ENCODE measurements at places on chromosomes 16 and 17.

DNA sequence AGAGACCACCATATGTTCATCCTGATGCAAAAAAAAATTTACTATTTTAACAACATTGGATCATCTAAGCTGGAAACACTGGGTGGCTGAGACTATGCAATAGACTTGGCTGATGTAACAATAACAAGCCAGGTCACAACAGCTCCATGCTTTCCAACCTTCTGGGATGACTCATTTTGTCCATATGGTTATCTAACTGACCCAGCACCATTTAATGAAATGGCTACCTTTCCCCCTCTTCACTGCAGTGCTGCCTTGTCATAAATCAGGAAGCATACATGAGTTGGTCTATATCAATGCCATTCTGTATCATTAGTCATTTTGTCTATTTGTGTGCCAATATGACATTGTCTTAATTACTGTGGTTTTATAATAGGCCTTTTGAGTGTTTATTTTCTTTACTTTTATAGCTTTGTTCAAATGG, 217.6 kb upstream of the KCNJ16 start:
- DNase-seq, result no peak

DNA sequence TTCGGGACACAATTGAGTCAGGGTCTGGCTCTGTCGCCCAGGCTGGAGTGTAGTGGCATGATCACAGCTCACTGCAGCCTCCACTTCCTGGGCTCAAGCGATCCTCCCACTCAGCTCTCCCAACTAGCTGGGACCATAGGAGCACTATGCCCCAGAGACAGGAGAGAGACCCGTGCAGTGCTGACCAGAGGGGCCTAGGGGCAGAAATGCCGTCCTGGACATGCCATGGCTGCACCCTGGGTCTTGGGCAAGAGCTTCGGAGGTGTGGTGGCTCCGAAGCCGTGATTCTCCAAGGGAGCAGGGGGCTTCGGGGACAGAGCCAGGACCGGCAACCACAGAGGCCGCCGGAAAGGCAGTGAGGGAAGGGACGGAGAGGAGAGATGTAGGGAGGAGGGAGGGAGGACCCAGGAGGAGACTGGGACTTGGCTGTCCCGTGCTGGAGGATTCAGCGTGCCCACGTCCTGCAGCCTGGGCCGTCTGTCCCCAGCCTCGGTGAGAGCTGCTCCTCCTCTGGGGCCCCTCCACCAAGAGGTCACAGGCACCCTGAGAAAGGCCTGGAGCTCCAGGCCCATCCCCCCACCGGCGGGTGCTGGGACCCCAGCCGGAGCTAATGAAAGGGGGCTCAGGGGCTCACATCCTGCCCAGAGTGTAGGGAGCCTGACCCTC, 21.9 kb downstream of the TPSD1 start:
- DNase-seq, result no peak

- DNase-seq, result no peak
Observed at GRCh38 chr16:86806838-86807351, 228.5 kb downstream of the FOXL1 start.

DNA sequence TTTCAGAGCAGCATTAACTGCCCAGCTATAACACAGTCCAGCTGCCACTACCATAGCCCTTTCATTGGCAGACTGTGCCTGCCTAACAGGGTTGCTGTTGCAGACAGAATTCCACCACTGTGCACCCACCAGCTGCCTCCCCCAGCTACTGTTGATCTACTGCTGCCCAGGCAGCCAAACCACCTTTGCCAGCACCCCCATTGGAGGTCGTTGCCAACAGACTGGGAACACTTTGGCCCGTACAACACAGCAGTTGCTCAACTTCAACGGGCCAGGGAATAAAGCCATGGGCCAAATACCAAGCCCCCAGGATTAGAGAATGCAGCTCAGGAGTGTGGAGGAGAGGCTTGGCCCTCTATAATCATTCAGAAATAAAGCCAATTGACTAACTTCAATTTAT, 473.6 kb downstream of the CDH11 start:
- DNase-seq, result no peak

GRCh38 chr16:83004868-83005652, 378.3 kb downstream of the CDH13 start:
- no peak for DNase-seq

- DNase-seq, result no peak
Observed at GRCh38 chr16:77457046-77457445, 22.2 kb upstream of the ADAMTS18 start.

GRCh38 chr17:75876938-75877751, 1.2 kb downstream of the TRIM47 start:
- no peak for DNase-seq

DNA sequence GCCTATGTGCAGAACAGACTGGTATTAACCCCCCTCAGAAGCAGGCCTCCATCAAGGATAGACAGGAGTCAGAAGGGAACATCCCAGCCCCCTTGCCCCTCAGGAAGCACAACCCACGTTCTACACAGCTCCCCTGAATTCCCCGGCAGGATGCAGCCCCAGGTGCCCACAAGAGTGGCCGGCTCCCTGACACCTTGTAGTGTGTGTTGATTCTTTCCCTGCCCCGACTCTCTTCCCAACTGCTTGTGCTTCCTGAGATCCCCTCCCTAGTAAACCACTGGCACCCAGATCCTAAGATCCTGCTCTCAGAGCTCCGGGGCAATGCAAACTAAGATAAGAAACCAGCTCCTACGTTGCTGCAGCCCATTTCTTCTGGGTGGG, 34.8 kb upstream of the LITAF start:
- no peak for DNase-seq

DNA sequence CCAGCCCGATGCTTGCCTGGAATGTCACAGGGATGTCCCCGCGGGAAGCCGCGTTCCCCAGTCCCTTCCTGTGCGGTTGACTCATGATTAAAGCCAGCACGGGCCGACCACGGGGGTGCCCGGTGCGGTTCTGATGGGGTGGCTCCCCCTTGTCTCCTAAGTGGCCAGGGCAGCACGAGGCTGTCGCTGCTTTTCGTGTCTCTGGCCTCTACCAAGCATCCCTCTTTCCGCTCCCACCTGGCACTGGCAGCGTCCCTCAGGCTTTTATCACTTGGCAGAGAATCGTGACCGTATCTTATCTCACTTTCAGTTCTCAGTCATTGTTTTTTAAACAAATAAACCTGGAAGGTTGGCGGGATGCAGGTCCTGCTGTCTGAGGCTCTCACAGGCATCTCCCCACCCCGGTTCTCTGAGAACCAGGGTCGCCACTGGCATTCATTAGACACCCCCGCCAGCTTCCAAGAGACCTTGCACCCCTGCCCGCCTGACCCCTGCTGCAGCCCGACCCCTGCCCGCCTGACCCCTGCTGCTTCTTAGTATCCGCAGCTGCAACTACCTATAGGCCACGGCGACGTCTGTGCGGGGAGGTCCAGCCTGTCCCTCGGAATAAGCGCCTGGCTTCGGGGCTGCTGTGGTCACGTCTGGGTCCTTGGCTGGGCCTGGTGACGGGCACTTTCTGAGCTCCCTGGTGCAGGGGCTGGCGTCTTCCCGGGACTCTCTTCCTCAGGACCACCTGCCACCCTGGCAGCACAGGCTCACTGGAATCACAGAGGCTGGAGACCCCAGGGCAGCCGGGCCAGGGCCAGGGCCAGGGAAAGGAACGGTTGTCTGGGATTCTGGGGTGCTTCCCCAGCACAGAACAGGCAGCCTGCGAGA, 7.5 kb downstream of the C1QTNF8 start:
- no peak for DNase-seq

- no peak for DNase-seq
Observed at GRCh38 chr16:885391-885790, 84.9 kb upstream of the GNG13 start.

DNA sequence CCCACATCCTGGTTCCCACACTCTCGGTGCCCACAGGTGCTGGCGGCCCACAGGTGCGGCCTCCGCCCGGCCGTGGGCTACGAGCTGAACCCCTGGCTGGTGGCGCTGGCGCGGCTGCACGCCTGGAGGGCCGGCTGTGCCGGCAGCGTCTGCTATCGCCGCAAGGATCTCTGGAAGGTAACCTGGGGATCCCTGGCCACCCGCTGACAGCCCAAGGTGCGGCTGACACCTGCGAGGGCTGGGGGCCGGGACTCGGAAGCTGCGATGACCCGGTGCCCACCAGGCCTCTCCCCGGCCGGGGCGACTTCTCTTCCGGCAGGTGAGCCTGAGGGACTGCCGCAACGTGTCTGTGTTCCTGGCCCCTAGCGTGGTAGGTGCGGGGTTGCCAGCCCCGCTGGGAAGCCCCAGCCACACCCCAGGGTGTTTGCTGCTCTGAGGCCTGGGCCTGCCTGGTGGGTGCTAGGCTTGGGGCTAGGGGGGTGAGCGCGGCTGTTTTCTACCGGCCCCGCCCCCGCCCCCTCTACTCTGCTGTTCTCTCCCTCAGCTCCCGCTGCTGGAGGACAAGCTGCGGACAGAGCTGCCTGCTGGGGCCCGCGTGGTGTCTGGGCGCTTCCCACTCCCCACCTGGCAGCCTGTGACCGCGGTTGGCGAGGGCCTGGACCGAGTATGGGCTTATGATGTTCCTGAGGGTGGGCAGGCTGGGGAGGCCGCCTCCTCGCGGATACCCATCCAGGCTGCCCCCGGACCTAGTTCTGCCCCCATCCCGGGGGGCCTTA, 1.0 kb downstream of the ANTKMT start:
- no peak for DNase-seq

All from activated CD4-positive, alpha-beta T cell treated with anti-CD3 and anti-CD28 coated beads, Interleukin-2, amount 50 U/mL, for 1 hour (primary cell).